ENCODE measurements at places on chromosomes 2 and 18. TPM values are rescaled to one million over a fixed set of nuclear protein-coding genes. Genes with fewer than 3 reads are reported as not detected.

TNS1 gene
- polyA plus RNA-seq, result 56.1 TPM

GRCh38 chr18:41969881-41970280, 14.8 kb downstream of the PIK3C3 start:
- no peak for DNase-seq

GNLY gene
- polyA plus RNA-seq, result 0.51 TPM

GRCh38 chr2:97546711-97547110, 43.0 kb downstream of the ANKRD36B start:
- DNase-seq, result no peak

- DNase-seq, result no peak
Measured at GRCh38 chr2:235066895-235067294, 115.1 kb downstream of the SH3BP4 start.

ATOH8 gene
- polyA plus RNA-seq, result 14.0 TPM

GRCh38 chr2:227528803-227529202, 56.8 kb downstream of the AGFG1 start:
- no peak for DNase-seq

RAB17 gene
- 11.5 TPM for polyA plus RNA-seq

GRCh38 chr2:20649576-20649975, 1.3 kb downstream of the HS1BP3 start:
- no peak for DNase-seq

- no peak for DNase-seq
Measured at GRCh38 chr18:80108121-80108536, 933 bp upstream of the ADNP2 start.

ST6GAL2 gene
- polyA plus RNA-seq, result 15.8 TPM

DNA sequence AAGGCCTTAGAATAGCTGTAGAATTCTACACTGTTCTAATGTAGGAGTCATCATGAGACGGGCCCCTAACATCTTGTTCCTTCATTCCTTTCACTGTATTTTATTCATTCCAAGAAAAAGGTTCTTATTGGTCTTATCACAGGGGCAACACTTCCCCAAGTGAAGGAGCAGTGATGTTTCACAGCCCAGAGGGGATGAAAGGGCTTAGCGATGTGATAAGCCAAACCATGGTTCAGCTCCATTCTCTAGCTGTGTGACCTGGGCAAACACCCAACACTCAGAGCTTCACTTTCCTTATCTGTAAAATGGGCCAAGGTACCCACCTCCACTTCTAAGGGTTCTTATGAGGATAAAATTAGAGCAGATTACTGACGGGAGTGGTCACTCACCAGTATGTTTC, 25.4 kb upstream of the HS6ST1 start:
- DNase-seq, result no peak

DNA sequence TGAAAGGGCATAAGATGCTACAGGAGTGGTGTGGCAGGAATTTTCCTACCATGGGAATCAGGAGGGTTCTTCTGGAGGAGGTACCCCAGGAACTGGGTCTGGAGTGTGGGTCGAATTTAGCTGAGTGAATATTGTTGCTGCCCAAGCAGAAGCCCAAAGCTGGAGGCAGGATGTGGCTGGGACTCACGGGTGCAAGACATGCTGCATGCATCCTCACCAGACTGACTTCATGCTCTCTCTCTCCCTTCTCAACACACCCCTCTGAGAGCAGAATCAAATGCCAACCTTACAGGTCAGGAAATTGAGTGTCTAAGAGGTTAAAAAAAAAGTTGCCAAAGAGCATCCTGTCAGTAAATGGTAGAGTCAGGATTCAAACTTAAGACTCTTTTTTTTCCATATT, 78.8 kb upstream of the TTC39C start:
- DNase-seq, result no peak

- no peak for DNase-seq
Measured at GRCh38 chr18:35236571-35237363, 4.1 kb upstream of the ZNF397 start.

IL1A gene
- not detected for polyA plus RNA-seq

DNA sequence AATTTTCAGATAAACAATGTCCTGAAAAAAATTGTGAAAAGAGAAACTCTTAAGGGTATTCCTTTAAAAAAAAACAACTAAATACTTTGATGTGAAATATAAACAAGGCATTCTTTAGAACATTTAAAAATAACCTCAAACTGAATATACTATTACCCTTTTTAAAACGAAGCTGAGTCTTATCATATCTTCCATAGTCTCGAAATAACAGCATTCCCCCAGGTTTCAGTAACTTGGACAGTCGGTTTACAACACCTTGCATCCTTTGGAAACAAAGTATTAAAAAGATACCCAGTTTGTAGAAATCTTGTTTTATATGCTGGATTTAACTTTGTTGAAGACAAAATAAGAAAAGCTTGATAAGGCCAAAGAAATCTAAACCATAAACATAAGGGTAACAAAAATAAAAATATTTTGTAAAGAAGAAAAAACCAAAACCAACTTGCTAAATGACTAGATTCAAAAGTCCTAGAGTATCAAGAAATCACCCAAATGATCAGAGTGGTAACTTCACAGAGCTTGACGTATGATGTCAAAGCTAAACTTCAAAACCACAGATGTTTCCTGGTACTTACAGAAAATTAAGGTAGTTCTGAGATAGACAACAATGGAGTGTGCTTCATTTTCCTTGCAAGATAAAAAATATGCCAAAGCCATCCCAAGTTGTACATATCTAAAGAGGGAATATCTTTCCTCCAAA, 107.8 kb downstream of the METTL8 start:
- DNase-seq, result no peak

SERPINB3 gene
- polyA plus RNA-seq, result 0.17 TPM

All from right renal pelvis (tissue), 4 donors.